ENCODE measurements at places on chromosomes 6 and 20.

GRCh38 chr20:24207803-24208300 lies 219.3 kb upstream of the GGTLC1 start:
- DNase-seq: no peak

DNA sequence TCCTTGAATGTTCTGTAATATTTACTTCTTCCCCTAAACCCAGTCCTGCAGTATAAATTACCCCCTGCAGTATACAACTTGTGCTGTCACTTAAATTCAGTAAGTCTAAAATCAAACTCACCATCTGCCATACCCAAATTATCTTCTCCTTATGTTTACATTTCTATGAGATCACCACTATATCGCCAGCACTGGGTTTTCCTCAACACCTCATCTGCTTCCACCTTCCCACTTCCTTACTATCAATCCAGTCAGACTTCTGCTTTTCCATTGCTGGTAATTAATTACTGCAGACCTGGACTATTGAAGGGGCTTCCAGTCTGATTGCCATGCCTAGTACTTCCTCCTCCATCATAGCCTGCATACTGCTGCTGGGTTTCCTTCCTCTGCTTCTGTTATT lies 15.2 kb downstream of the EFHC1 start:
- no peak for DNase-seq

GRCh38 chr6:28266962-28267694 lies at the start of gene ZSCAN26:
Gene ZSCAN26, plus strand, starts transcription at chr6:28267143. Its CDS starts 4,777 bp downstream, at chr6:28271920.
- peak; percentile 78 for DNase-seq

DNA sequence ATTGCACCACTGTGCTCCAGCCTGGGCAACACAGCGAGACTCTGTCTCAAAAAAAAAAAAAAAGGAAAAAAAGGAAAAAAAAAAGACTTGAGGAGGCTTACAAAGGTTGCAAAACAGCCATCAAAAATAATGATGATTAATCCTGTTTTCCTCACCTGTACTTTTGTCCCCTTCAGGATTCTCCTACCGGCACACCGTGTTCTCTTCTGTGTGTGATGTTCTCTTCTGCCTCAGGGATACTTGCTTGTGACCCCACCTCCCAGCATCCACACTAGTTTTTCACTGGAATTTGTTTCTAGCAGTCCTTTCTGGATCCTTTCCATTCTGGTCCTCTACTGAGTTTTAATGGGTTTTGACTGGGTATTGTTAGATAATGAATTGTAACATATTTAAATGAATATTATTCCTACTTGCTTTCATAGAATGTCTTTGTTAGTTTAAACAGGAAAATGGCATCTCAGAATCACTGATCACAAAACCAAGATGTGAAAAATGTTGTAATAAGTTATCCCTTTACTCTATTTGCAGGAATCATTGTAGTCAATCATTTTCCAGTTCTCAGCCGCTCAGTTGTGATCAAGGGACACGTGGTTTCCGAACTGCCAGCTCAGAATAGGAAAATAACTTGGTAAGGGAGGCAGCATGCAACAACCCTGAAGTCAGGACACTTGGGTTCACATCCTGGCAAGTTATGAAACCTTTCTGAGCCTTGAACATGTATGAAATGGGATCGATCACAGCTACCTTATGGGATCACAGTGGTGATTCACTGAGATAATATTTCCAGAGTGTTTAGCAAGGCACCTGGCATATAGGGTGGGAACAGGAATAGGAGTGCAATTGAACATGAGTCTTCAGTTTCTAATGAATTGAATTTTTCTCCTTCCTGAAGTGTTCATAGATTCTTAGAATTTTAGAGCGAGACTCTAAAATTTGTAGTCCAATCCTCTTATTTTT lies 8.5 kb downstream of the C6orf89 start:
- no peak for DNase-seq

GRCh38 chr6:113184736-113185135 lies 672.4 kb upstream of the MARCKS start:
- no peak for DNase-seq

Measured in hepatic stellate cell (primary cell).